ENCODE measurements at places on chromosomes 2 and 18.

DNA sequence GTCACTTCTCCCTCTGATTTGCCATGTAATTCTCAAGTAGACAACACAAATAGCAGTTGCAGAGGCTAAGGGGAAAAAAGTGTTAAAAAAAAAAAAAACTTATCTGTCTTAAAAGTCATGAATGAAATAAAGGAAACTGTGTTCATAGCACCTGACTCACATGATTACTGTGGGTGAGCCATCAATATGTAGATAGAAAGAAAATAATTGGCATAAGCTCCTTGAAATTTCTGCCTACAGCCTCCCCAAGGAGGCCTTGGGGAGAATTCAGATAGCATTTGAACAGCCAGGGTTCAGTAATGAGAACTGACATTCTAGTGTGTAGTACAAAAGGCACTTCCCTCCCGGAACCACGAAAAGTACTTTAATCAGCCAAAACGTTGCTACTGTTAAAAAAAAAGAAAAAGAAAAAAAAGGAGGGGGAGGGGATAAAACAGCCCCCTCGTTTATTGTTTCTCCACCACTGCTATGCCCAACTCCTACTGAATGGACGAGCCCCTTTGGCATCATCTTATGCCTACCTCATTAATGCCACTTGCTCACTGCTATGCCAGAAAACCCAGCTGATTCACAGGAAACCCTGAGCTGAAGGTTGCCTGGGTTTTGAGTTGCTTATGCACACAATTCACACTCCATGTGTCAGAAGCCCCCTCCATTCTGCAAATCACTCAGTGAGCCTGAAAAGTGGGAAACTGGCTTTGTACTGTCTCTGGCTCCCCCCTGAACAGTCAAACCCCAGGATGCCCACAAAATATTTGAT lies 65.5 kb upstream of the KLF7 start:
- no peak for DNase-seq

DNA sequence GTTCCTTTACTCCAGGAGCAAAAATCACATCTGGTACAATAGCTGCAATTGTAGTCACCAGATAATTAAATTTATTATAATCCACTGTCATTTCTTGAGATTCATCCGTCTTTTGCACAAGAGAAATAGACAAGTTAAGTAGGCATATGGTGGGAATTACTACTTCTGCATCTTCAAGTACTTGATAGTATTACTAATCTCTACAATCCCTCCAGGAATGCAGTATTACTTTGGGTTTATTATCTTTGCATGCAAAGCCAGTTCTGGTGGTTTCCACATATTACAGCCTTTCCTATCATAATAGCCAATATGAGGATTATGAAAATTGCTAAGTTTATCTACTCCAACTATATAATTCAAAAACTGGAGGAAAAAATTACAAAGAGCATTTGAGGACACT lies 254.1 kb downstream of the IKZF2 start:
- no peak for DNase-seq

- DNase-seq, result no peak
These were observed 5.9 kb upstream of the NPAS2 start for GRCh38 chr2:100814043-100814442.

DNA sequence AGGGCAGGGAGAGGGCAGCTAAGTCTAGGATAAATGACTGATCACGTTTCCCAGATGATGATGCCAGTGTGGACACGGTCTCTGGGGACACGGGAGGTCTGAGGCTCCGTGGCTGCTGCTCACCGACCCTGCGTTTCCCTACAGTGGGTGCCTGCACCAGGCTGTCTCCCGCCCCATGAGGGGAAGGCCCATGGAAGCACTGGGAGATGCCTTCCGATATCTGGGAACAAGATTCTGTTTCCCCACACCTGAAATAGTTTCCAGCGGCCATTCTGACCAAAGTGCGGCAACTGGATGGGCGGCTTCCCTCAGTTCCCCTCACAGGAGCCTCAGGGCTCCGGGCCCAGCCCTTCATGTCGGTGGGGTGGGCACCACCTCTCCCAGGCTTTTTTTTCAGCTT lies 83.1 kb downstream of the EDAR start:
- no peak for DNase-seq

- DNase-seq, result no peak
These were observed 92.7 kb upstream of the ST6GAL2 start for GRCh38 chr2:106978647-106979046.

DNA sequence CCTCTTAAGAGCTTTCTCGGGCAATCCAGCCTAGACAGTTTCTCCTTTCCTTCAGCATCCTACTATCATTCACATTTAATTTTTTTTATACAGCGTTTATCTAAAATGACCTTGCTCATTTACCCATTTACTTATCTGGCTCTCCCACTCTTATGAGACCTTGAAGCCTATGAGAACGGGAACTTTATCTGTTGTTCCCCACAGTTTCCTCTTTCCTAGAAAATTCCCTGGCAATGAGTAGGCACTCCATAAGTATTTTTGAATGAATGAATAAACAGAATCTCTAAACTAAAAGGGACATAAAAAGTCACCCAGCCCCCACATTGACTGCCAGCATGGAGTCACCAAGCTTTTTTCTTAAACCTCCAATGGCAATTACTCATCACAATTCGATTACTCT lies 353.2 kb downstream of the METTL4 start:
- no peak for DNase-seq

- DNase-seq, result no peak
These were observed 1465.5 kb downstream of the SUCLG1 start for GRCh38 chr2:82993609-82994008.

Measured in Daoy (cell line).